ENCODE measurements at places on chromosomes 16 and 17.

DNA sequence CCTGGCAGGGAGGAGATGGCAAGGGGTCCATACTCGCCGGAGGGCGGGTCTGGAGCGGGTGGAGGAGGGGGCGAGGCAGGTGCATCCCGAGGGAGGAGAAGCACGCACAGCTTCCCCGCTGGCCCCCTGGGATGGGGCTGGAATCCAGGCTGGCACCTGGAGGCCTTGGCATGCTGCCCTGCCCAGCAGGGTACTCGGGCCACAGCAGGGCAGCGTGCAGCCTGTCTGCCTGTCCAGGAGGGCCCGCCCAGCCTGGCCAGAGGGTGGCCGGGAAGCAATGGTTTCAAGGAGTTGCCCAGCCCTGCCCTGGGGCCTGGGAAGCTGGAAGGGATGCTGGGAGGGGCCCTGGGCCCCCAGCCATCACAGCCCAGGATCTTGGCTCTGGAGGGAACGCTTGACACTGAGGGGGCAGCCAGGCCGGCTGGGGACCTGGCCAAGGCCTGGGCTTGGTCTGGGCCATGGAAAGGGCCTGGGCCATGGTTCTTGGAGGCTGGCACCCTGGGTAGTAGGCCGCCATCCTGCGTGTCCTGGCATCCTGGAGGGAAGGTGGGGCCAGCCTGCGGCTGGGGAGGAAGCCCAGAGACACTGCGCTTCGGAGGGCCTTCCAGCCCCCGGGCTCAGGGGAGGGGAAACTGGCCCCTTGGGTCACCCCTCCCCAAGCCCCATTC is 1.1 kb downstream of the GLIS2 start:
- DNase-seq: no peak

DNA sequence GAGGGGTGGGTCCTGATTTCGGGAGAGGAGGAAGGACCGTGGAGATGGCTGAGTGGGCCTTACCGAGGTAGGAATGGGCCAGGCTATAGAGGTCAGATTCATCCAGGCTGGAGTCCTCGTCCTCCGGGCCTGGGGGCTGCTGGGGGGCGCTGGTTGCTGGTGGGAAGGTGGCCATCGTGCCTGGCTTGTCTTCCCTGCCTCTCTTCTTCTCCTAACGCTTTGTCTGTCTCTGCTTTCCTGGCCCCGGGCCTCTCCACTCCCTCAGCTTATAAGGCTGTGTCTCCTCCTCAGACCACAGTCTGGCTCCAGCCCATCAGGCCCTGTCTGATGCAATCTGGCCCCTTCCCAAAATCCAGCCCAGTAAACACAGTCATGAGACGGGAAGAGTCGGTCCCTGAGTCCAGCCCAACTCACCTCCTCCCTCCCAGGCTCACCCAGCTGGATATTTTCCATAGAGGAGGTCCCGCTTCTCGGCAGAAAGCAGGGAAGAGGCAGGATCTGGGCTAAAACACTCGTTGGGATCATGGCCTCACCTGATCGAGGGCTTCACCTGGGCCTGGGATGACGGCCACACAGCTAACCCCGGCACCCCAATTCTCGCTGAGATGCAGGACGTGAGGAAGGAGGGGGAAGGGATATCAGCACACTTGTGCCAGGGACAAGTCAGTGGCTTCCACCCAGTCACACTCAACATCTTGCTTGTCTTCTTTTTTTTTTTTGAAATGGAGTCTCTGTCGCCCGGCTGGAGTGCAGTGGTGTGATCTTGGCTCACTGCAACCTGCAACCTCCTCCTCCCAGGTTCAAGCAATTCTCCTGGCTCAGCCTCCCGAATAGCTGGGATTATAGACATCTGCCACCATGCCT is at the start of gene NUPR1:
NUPR1 (minus strand) TSS at position 242 of the 864 bp plus-strand sequence; CDS start at position 175, 67 bp downstream.
- no peak for DNase-seq

GRCh38 chr17:57788725-57789124 is 43.6 kb upstream of the CCDC182 start:
- no peak for DNase-seq

DNA sequence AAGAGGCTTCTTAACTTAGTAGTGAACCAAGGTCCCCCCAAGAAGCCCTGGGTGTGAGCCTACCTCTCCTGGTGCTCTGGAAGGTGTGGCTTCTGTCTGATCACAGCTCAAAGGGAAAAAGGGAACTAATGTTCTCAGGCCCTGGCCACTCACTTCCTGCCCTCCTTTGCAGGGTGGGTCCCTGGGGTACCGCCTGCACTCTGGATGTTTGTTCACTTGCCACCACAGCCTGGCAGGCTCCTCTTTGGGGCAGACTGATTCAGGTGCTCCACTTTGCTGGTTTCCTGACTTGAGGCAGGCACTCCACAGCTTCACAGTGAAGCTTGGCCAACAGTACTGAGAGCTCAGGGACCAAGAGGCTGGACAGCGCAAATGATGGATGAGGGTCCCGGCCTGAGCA is 5.9 kb upstream of the MYO15A start:
- no peak for DNase-seq

DNA sequence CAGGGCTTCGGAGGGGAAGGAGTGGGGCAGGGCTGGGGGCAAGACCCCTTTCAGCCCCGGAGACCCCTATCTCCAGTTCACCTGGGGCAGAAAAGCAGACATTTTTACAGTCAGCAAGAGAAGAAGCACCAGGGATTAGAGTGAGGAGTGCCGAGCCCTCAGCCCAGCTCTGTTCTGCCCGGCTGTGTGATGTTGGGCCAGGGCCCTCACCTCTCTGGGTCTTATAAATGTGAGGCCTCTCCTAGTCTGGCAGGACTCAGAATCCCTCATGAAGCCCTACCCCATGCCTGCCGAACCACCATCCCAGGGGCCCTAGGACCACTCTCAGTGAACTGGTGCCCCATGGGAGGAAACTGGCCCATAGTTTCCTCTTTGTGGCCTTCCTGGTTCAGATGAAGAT is 12.8 kb downstream of the CX3CL1 start:
- DNase-seq: no peak

- no peak for DNase-seq
These were observed 31.0 kb downstream of the VPS53 start for GRCh38 chr17:683499-684254.

DNA sequence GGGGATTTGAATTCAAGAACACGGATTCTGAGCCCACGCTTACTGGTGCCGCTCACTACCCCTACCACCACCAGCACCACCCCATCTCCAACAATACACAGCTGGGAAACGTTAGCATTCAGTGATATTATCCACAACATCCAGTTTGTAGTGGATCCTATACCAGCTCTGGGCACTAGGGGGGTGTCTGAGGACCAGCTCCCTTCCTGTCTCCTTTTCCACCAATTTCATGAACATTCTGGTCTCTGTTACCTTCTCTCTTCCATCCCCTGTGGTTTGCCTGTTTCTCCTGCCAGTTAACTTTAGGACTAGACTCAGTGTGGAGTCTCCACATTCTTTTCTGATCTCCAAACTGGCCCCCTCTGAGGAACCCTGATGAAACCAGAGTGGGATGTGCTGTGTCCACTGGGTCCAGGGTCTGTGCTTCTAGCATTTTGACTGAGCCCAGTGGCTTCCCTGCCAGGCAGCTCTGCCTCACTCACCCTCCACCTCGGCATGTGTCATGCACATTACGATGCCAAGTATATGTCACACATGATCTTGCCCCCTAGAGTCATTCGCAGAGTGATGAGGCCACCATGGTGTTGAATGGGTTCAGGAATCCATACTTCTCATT is 187.0 kb upstream of the CDH13 start:
- no peak for DNase-seq

- no peak for DNase-seq
These were observed 64.6 kb downstream of the MRTFB start for GRCh38 chr16:14135704-14136103.

- DNase-seq: no peak
These were observed 31.8 kb downstream of the TOX3 start for GRCh38 chr16:52515068-52515671.

DNA sequence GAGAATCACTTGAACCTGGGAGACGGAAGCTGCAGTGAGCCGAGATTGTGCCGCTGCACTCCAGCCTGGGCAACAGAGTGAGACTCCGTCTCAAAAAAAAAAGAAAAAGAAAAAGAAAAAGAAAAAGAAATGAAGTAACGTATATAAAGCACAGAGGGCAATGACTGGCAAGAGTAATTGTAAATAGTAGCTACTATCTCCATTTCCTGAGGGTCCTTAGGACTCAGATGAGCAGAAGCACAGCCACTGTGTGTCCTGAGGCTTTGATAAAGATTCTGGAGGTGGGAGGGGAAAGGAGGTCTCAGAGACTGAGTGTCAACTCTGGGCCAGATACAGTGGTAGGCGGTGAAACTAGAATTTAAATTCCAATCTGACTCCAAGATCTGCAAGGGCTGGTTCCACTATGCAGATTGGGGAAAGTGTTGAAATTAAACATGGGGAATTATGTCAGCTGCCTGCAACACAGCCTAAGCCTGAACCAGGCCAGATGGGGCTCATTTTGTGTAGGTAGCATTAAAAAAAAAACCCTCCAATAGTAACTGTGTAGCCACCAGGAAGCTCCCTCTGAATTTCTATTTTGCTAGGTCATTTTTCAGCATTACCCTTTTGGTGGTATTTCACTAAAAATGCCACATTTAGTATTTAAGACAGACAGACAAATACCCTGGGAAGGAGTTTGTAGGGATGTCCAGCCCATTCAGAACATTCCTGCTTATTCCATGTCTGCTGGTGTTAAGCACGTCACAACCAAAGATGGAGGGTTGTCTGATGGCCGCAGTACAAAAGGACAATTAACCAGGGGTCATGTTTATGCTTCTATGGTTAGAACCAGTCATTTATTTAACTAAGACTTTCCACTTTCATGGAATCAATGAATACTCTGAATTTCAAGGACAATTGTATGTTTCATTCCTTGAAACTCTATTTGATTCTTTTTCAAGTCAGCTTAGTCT is 46.1 kb downstream of the TBX4 start:
- no peak for DNase-seq

DNA sequence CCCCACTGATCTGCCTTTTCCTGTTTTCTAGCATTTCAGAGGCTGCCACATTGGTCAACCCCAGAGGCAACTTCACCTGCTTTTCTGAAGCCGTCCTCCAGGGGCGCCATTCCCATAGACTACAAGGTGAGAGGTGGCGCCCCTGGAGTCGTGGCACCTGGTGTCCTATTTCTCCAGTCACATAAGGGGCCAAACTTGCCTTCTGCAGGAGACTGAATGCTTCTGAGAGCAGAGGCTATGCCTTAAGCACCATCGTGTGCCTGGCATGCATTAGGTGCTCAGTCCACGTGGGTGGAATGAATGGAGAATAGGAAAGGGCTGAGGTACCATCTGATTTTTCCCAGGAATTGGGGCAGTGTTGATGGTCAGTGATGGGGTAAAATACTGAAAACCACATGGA is 164.8 kb downstream of the HAPSTR1 start:
- no peak for DNase-seq

DNA sequence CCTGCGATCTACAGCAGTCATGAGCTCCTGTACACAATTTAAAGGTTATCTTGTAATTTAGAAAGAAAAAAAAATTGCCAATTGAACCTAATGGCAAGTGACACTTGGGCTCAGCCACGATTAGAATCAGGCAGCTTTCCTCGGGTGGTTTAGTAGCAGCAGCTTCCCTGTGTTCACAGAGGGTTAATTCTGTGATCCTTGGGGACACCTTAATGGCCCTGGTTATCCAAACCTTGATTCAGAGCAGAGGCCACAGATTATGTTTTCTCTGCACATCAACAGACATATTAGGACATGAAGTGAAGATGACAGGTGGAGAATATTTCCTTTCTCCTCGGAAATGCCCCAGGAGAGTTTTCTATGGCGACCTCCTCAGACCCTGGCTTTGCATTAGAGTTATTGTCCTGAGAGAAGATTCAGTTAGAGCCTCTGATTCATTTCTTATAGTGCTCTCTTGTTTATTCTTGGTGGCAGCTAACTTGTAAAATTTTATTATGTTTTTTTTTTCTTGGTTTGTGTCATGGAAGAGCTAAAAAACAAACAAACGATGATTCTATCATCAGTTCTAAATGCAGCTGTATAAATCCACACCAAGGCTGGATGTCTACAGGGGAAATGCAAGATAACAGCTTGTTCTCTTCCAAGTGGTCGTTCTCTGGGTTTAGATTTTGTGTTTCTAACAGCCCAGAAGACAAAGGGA is 351.2 kb upstream of the DYNLRB2 start:
- DNase-seq: no peak

DNA sequence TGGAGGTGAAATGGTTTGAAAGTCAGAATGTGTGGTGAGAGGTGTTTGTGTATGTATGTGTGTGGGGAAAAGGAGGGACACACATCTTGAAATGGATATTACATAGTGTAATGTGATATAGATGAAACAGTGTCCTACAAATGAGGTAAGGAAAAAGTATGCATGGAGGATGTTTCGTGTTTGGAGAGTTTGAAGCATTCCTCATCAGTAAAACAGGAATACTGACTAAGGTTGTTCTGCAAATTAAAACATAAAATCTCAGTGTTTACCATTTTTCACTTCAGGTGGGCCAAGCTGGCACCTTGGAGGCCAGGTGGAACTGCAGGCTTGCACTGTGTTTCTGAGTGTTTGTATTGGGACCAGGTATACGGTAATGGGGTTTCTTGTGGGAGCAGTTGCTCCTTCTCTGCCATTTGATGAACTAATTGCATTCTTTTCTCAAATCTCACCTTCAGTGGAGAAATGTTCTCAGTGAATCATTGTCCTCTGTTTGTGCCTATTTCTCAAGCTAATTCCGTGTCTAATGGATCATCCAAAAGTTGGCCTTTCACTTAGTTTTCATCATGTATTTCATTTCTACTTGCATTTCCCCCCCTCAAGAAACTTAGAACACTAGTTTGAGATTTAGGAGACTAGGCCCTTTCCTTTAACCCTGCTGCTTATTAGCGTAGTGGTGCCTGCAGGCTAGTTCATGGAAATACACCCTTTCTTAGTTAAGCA is 8.2 kb upstream of the TBKBP1 start:
- no peak for DNase-seq

DNA sequence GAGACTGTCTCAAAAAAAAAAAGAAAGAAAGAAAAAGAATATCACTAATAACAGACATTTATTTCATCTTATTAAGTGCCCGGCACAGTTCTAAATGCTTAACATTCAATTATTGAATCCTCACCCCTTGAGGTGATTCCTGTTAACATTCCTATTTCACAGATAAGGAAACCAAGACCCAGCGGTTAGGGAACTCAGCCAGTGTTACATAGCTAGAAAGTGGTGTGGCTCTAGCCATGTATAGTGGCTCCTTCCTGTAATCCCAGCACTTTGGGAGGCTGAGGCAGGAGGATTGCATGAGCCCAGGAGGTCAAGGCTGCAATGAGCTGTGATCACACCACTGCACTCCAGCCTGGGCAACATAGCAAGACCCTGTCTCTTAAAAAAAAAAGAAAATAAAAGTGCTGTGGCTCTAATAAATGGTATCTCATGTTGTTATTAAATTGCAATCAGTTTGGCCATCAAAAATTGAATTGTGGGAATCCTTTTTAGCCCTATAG is 28.1 kb downstream of the ZNRF1 start:
- DNase-seq: no peak

- DNase-seq: no peak
These were observed 62.7 kb upstream of the ADORA2B start for GRCh38 chr17:15882058-15882720.

DNA sequence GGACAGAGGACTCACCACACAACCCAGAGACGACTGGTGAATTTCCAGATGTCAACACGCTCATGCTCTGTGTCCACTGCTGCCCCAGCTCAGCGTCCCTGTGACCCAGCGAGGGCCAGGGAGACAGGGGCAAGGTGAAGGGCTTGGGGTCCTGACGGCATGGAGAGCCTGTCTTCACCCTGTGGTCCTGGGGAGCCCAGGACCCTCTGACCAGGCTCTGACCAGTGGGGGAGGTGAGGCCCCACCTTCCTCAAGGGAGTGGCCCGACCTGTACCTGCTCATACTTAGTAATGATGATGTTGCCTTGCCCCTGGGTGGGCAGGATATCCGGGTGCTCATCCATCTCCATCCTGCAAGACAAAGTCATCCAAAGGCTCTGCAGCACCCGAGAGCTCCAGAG is 39.8 kb downstream of the TNFRSF13B start:
- DNase-seq: no peak
